Activated T-helper 1 cell treated with Interleukin-2 at 50 U/mL for 16 hours (primary cell): ENCODE measurements at places on chromosomes 7 and 10.
A peak's percentile ranks its signal among the peaks of the same experiment; 100 is the strongest.

- DNase-seq = no peak
Observed at GRCh38 chr7:45036317-45036716, 36.3 kb downstream of the CCM2 start.

- DNase-seq = peak; percentile 49
Observed at GRCh38 chr7:1176891-1177373, 16.9 kb upstream of the ZFAND2A start.

- DNase-seq = no peak
Observed at GRCh38 chr10:122688293-122688989, 11.2 kb downstream of the C10orf120 start.

DNA sequence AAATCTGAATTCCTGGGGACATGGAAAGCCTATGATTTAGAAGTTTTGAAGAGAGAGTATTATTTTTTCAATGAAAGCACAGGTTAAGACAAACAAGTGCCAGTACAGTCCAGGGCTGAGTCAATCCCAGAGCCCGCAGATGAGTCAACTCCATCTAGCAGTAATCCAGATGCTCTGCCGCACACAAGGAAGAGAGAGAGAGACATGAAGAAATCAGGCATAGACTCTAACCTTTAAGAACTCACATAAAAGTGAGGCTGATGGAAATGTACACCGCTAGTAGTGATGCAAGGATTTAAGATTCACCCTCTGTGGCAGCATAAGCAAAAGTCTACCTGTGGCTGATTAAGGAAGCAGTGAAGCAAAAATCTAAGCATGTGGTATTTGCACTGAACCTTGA, 651.5 kb downstream of the TNS3 start:
- no peak for DNase-seq
